Right lung (tissue), 10 donors: ENCODE measurements at places on chromosomes 7 and 10. TPM values are rescaled to one million over a fixed set of nuclear protein-coding genes. Genes with fewer than 3 reads are reported as not detected.

DNA sequence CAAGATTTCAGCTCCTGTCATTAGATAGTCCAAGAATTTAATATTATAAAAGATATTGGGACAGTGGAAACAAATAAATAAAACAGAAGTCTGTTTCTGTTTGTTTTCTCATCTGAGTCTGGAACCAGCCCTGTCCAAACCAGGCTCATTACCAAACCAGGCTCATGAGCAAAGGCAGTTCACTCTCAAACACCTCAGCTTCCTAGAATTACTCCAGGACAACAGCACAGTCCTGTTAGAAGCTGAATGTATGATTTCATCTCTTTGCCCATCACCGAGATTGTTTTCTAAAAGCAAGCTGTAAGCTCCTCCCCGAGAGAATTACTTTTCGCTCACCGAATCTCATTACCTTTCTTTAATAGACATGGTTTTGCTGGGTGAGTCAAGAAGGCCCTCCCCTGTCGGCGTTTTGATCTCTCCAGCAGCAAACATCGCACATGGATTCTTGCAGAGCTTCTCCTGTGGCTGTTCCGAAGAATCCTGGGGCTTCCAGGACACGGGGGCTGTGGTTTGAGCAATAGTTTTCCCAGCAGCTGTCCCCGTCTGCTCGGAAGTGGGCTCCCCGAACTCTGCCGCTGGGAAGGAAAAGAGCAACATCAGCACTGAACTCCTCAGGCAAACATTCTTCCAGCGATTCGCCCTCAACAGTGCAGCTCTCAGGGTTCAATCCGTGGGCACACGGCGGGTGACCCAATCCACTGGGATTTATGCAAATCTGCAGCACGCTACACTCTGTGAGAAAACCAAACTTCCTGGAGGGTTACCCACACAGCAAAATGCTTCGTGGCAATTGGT is 112.5 kb downstream of the SVIL start:
- no peak for DNase-seq

GRCh38 chr10:92381543-92381954 is 90.6 kb downstream of the MARCHF5 start:
- no peak for DNase-seq

Gene TRIM50
- polyA plus RNA-seq, result not detected

DNA sequence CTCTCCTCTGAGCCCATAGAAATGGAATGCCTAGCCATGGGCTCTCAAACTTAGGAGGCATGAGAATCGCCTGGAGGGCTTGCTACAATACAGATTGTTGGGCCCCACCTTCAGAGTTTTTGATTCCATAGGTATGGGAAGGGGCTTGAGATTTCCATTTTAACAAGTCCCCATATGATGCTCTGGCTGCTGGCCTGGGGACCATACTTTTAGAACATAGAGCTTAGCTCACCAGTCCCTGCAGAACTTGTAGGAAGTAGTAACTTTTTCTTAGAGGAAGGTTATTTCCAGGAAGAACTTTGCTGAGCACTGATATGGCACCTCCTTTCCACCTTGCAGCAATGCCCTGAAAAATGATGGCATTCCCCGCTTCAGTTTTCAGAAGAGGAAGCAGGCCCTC is 177.0 kb upstream of the ZMIZ1 start:
- no peak for DNase-seq

- no peak for DNase-seq
Observed at GRCh38 chr7:156969972-156970420, 20.5 kb downstream of the NOM1 start.

Gene KIN
- polyA plus RNA-seq, result 25.2 TPM

- DNase-seq, result no peak
Observed at GRCh38 chr10:95389982-95390381, 99.2 kb upstream of the PDLIM1 start.
